HCEC 1CT (cell line): ENCODE measurements at places on chromosomes 5 and 9.
A peak's percentile ranks its signal among the peaks of the same experiment; 100 is the strongest.

GRCh38 chr5:95848701-95849100 is 26.2 kb upstream of the GLRX start:
- DNase-seq: peak; percentile 79

GRCh38 chr5:17837757-17838156 is 203.5 kb downstream of the TAF11L14 start:
- DNase-seq: no peak

DNA sequence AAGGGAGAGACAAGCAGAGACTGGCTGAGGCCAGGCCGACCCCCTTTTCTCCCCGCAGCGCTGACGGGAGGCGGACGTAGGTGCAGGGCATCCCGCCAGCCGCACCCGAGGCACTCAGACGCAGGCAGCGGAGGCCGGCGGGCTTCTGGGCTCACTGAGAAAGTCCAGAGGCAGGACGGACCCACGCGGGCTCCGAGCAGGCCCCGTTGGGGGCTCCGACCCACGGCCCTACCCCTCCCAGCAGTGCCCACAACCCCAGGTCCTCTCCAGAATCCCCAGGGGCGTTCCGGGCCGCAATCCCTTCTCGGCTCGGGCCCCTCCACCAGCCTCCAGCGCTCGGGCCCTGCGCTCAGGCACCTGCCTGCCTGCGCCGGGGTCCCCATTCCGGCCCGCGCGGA is 543 bp downstream of the MTMR12 start:
- peak; percentile 56 for DNase-seq

- DNase-seq: peak; percentile 99
Observed at GRCh38 chr5:34717426-34718327, 61.5 kb downstream of the RAI14 start.

- no peak for DNase-seq
Observed at GRCh38 chr9:90871327-90871935, 69.8 kb downstream of the SYK start.

DNA sequence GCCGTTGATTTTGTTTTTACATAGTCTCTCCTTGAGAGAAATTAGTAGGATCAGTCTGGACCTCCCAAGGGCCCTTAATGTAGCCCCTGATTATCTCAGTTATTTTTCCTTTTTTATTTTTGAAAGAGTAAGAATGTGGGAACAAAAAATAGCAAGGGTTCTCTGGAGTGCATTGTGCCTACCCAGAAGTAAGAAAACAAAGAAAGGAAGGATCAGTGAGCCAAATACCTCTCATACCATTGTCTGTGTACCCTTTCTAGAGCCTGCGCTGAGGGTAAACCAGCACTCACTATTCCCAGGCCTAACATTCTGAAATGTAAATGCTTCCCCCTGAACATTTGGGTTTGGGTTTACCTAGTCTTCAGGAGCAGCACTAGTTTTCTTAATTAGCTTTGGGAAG is 213.0 kb upstream of the TARS1 start:
- no peak for DNase-seq

GRCh38 chr5:63049935-63050334 is 471.3 kb downstream of the LRRC70 start:
- no peak for DNase-seq

GRCh38 chr9:131936929-131937328 is 142.7 kb downstream of the MED27 start:
- no peak for DNase-seq

- no peak for DNase-seq
Observed at GRCh38 chr9:70935856-70936255, 185.6 kb downstream of the TRPM3 start.

GRCh38 chr5:25006734-25007133 is 362.0 kb upstream of the CDH10 start:
- DNase-seq: no peak

- no peak for DNase-seq
Observed at GRCh38 chr5:141192110-141192725, at the start of gene PCDHB10. Gene PCDHB10 (plus strand): TSS chr5:141192353. CDS start chr5:141192553, 200 bp downstream.

DNA sequence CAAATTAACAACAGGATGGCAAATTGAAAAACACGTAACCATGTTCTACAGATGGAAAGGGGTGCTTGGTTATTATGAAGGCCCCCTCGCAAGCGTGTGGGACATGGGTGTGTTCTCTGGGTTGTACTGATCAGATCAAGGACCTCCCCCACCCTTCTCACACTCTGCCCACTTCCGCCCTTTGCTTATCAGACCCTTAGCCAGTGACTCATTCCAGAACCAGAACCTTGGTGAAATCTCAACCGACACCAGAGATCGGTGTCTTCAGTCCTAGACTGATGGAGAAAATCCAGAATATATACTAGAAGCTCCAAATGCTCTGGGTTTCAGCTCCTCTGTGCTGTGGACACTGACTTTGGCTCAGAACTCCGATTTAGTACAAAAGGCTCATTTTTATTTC is 64.9 kb downstream of the PTTG1 start:
- DNase-seq: no peak

- no peak for DNase-seq
Observed at GRCh38 chr9:25716220-25716872, 38.1 kb upstream of the TUSC1 start.

GRCh38 chr9:19732441-19732951 is 56.3 kb downstream of the SLC24A2 start:
- DNase-seq: no peak

DNA sequence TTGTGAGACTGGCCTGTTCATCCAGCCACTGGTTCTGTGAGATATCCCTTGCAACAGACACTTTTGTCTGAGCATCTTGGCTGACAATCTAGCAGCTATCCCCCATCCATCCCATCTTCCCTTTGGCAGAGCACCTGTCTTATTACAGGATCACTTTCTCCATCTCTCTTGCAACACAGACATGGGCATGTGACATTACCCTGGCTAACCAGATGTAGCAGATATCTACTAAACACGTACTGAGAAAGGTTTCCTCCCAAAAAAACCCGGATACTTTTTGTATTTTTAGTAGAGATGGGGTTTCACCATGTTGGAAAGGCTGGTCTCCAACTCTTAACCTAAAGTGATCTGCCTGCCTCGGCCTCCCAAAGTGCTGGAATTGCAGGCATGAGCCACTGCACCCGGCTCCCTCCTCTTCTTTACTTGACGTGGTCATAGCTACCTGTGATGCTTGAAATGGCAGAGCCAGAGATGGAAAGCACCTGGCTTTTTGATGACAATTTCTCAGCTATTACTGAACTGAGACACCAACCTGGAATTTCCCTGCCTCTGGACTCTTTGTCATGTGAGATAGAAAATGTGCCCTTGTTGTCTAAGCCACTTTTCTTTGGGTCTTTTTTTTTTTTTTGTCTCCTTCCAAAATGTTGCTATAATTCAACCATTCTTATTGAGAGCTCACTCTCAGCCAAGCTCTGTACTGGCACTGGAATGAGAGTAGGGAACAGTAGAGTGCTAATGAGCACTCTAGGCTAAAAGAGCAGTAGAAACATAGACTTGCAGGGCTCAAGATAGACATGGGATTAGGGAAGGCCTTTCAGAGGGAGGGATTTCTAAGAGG is 32.6 kb downstream of the FNBP1 start:
- no peak for DNase-seq

GRCh38 chr9:10438955-10439354 is 173.8 kb downstream of the PTPRD start:
- no peak for DNase-seq

DNA sequence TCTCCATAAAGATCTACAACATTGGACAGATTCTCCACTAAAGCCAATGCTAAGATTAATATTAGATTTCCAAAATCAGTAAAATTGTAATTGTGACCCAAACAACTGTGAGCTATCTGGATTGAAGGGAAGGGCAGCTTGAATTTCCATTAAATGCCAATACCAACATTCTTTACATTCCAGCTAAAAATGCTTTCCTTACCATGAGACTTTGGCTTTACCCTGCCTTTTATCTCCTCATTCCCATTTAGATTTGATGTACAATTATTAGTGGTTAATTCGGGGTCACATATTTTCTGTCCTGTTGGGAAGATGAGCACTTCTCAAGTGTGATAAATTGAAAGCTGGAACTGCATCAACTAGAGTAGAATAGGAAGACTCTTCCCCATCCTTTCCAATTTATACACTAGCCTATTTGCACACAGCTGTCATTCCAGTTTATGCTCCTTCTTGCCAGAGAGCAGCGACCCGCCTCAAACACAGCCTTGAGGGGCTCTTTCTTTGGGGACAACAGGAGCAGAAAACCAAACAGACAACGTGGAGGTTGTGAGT is 33.1 kb upstream of the MYOT start:
- DNase-seq: no peak

GRCh38 chr9:128124873-128125579 is 2.5 kb downstream of the PTGES2 start:
- peak; percentile 55 for DNase-seq

GRCh38 chr9:13146840-13147239 is 132.7 kb downstream of the MPDZ start:
- peak; percentile 3 for DNase-seq

DNA sequence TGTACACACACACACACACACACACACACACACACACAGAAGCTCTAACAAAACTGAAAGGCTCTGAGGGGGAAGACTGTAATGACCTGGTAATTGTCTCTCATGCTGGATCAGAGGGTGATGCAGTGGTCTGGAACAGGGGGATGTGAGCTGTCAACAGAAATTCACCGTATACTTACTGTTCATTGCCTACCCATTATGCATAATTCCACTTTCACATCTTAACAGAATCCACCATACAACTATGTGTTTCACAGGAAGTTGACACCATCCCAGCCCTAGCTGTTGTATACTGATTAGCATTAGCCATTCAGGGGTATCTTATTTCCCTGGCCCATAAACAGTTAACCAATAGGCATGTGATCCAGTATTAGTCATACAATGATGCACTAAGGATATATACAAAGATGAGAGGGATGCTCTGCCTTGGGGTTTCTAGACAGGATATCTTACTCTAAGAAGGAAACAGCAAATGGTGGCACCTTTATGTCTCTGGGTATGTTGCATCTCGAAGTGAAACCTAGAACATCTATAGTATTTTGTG is 396.5 kb upstream of the BRINP1 start:
- no peak for DNase-seq

GRCh38 chr5:132459983-132460838 is 30.4 kb downstream of the IRF1 start:
- DNase-seq: peak; percentile 17

DNA sequence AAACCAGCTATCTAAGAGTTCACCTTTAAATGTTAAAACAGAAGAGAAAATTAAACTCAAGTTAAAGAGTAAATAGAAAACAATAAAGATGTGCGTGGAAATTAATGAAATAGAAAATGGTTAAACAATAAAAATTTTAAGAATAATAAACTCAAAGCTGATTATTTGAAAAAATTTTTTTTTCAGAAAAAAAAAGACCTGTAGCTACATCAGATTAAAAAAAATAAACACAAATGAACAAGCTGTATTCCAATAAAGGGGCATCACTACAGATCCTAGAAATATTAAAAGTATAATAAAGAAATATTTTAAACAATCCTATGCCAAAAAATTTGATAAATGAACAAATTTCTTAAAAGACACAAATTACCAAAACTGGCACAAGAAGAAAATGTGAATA is 64.1 kb downstream of the DRD1 start:
- DNase-seq: no peak

DNA sequence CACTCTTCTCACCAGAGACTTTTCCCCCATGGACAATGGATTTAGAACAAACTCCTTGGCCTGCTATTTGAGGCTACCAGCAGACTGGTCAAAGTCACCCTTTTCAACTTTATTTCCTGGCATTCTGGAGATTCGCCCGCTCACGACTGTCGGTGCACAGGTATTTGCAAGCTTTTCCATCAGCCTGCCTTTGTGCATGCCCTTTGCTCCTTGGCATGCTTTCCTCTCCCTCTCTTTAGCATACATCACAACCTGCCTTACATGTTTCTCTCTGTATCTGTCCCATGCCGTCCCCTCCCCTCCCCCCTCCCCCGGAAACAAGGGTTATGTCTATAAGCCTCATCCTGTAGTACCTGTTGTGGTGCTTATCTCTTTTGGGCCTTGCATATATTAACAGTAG is 257.1 kb downstream of the AOPEP start:
- no peak for DNase-seq

DNA sequence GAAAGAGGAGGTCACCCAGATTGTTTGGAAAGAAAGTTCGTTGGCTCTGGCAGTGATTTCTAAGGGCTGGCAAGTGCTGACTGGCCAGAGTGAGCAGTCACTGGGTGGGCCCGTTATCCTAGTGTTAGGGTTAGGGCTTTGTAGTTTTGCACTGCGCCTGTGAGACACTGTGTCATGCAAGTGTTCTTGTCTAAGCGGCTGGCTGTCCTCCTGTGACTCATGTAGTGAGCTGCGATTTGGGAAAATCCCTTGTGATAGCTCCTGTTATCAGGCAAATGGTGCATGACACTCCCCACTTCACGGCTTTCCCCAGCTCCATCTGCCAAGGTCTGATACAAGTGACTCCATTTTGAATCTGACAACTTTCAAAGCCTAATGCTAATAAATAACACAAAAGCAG is 526.0 kb upstream of the ADAMTS16 start:
- no peak for DNase-seq

GRCh38 chr9:118306801-118307200 is 602.6 kb downstream of the TLR4 start:
- no peak for DNase-seq

GRCh38 chr9:113215132-113215531 is 5.9 kb downstream of the FKBP15 start:
- DNase-seq: no peak

GRCh38 chr9:117325831-117326230 is 89.0 kb downstream of the ASTN2 start:
- DNase-seq: no peak
